Cardiac ventricle fibroblast (primary cell): ENCODE measurements at places on chromosomes 6 and 20. TPM values are rescaled to one million over a fixed set of nuclear protein-coding genes. Genes with fewer than 3 reads are reported as not detected.

Gene OR2J3
- not detected in 2 replicates for total RNA-seq

Gene BYSL
- total RNA-seq, result 6.9 and 9.5 TPM in 2 replicates

Gene ALDH8A1
- total RNA-seq, result 0.59 TPM in 1 of 2 replicates, not detected in the other

Gene TNNC2
- 1.9 TPM in 1 of 2 replicates, not detected in the other for total RNA-seq

Gene COL11A2
- total RNA-seq, result 0.05 and 0.06 TPM in 2 replicates

Gene KIF25
- total RNA-seq, result not detected in 2 replicates

Gene PACSIN1
- not detected in 2 replicates for total RNA-seq

Gene LGSN
- total RNA-seq, result not detected in 2 replicates

Gene DNAAF9
- 10.4 and 11.2 TPM in 2 replicates for total RNA-seq

Gene PAX1
- total RNA-seq, result not detected in 2 replicates

Gene YIPF3
- total RNA-seq, result 110 and 136 TPM in 2 replicates

Gene MOCS1
- 18.9 and 24.1 TPM in 2 replicates for total RNA-seq

Gene SIM1
- not detected in 2 replicates for total RNA-seq

Gene RNF182
- 0.05 and 0.12 TPM in 2 replicates for total RNA-seq

Gene ADGRF5
- 3.8 and 5.1 TPM in 2 replicates for total RNA-seq

Gene RSPO3
- 0.50 and 0.59 TPM in 2 replicates for total RNA-seq

Gene C20orf202
- not detected in 2 replicates for total RNA-seq

Gene KHDRBS2
- total RNA-seq, result not detected in 2 replicates

Gene RAB44
- not detected in 2 replicates for total RNA-seq

Gene CDH4
- total RNA-seq, result not detected in 2 replicates

Gene BMP5
- total RNA-seq, result not detected in 2 replicates

Gene DAAM2
- total RNA-seq, result 12.3 and 15.5 TPM in 2 replicates

Gene GNMT
- not detected in 2 replicates for total RNA-seq

Gene MAP3K5
- 7.1 and 7.5 TPM in 2 replicates for total RNA-seq

Gene RIPOR3
- total RNA-seq, result 1.8 and 2.5 TPM in 2 replicates

Gene HEY2
- total RNA-seq, result 0.05 and 0.06 TPM in 2 replicates

Gene FABP7
- not detected in 2 replicates for total RNA-seq

Gene LAMA2
- 550 and 573 TPM in 2 replicates for total RNA-seq

Gene UBE3D
- 4.5 and 4.6 TPM in 2 replicates for total RNA-seq

Gene SIRPD
- total RNA-seq, result not detected in 2 replicates

Gene TINAG
- total RNA-seq, result not detected in 2 replicates

Gene SRSF6
- 45.3 and 48.3 TPM in 2 replicates for total RNA-seq

Gene METTL24
- not detected in 2 replicates for total RNA-seq

Gene AKAP12
- total RNA-seq, result 30.6 and 30.9 TPM in 2 replicates
